NT2/D1 (cell line): ENCODE measurements at places on chromosomes 12 and 14.

DNA sequence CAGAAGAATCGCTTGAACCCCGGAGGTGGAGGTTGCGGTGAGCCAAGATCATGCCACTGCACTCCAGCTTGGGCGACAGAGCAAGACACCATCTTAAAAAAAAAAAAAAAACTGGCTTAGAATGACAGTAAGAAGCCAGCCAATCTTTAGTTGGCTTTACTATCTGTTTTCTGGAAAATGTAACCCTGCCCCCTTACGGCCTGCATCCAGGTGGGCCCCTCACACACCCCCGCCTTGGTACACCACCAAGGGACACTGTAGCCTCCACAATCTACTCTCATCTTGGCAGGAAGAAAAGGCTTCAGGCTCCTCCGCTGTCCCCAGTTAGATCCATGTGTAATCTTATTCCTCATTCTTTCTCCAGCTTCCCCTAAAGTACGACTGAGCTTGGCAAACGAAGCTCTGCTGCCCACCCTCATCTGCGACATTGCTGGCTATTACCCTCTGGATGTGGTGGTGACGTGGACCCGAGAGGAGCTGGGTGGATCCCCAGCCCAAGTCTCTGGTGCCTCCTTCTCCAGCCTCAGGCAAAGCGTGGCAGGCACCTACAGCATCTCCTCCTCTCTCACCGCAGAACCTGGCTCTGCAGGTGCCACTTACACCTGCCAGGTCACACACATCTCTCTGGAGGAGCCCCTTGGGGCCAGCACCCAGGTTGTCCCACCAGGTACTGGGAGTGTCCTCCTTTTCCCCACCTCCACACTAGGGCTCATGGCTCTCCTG lies 6.6 kb downstream of the TAPBPL start:
- DNase-seq, result no peak

DNA sequence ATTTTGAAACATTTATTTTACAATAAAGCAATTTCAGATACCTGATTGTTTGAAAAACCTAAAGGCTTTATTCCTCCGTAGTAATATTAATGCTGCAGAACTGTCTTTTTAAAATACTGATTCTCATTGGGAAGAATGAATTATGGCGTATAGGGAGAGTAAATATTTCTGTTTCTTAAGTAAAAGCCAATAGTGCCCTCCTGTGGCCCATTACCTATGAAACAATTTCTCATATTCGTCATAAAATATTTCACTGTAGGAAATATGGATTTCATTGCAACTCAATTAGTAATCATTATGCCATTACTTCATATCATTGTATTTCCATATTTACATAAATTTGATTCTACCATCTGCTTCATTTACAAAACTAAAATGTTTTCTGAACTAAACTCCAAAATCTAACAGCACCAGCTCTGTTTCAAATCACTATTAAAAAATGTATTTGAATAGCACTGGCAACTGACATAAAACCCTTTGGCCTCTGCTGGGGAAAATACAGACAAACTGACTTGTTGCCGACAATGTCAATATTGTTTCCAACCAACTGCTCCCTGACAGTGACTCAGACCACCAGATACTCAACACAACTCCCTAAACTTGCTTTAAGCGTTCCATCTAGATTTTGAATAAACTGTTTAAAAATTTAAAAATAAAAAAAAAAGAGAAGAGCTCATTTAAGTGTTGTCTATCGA lies 290.3 kb downstream of the NAV3 start:
- DNase-seq, result no peak

DNA sequence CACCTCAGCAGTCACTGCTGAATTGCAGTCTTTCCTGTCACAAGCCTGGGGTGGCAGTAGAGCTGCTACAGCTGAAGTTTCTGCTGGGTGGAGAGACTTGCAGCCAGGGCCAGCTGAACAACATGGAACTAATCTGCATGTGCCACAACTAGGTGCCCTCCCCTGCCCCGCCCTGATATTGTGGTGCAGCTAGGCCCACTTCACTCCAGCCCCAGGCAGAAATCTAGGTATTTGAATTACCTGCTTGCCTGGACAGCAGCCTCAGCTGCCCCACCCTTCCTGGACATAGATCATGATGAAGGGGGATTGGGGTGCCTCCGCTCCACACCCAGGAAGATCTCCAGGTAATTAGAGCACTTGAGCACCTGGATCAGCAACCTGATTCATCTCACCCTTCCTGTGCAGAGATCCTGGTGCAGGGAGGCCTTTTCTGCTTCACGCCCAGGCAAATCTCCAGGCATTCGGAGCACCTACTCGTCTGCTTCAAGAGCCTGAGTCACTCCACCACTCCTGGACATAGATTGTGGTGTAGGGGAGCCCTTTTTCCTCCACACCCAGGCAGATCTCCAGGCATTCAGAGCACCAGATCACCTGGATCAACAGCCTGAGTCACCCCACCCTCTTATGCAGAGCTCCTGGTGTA lies 477.0 kb downstream of the SOX5 start:
- no peak for DNase-seq

DNA sequence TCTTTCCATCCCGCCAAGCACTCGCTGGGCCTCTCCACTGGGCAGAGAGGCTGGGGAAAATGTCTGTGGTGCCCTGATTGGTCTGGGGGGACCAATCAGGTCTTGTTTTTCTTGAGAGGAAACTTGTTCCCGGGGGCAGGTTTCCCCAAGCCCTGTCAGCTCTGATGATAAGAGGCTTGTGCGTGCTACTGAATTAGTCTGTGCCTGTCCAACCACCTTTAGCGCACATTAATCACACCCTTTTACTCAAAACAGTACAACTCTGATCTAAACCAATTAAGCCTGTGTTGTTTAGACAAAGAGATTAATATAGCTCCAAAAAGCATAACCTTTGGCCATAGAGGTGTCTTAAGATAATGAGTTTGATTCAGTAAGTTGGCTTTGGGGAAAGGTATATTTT lies 580.4 kb downstream of the VRK1 start:
- no peak for DNase-seq

DNA sequence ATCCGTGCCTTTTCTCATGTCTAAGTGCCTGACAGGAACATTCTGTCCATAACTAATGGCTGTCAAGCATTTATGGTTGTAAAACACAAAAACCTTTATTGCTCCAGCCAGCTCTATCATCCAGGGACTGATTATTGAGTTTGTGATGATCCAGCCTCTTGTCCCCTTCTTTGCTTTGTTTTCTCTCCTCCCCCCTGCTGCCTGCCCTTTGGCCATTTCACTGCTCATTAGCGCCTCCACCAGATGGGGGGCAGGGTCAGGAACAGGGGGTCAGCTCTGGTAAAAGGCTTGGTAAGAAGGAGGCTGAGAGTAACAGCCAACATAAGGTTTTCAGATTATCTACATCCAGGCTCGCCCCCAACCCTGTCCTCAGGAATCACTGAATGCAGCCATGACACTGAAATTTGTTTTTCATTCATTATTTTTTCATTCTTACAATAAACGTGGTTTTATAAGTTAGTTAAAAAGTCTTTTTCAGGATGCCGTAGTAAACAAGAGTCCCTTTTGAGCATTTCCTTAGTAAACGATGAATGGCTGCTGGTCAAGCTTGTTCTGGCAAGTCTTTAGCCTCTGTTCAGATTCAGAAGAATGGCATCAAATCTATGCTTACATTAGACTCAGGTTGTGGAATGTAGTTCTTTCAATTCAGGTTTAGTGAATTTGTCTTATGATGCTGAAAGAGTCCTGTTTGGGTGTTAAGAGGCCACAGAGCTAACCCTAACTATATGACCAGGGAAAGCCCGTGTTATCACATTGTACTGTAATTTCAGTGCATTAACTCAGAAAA lies 21.7 kb downstream of the HMGA2 start:
- DNase-seq, result no peak

GRCh38 chr14:65751510-65751909 lies 339.0 kb downstream of the FUT8 start:
- no peak for DNase-seq

DNA sequence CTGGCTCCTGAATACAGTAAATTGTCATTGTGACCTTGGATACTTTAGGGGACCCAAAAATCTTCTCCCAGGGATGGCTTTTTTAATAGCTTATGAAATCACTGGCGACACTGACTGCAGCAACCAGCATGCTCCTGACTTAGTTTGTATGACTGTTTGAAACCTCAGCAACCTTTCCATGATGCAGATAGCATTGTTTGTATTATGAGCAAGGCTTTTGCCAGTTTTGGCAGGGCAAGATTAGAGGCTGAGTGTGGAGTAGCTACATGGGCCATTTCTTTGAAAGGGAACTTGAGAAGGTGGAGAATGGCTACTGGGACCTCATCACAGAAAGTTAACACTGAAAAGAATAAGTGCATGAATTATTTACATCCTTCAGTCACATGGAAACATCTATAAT lies 50.9 kb downstream of the SLC4A8 start:
- no peak for DNase-seq

- DNase-seq, result no peak
Observed at GRCh38 chr12:15495746-15496145, 173.4 kb downstream of the PTPRO start.

GRCh38 chr12:51759175-51759574 lies 89.3 kb downstream of the FIGNL2 start:
- DNase-seq, result no peak

GRCh38 chr14:71625891-71626701 lies 306.1 kb upstream of the RGS6 start:
- DNase-seq, result no peak

DNA sequence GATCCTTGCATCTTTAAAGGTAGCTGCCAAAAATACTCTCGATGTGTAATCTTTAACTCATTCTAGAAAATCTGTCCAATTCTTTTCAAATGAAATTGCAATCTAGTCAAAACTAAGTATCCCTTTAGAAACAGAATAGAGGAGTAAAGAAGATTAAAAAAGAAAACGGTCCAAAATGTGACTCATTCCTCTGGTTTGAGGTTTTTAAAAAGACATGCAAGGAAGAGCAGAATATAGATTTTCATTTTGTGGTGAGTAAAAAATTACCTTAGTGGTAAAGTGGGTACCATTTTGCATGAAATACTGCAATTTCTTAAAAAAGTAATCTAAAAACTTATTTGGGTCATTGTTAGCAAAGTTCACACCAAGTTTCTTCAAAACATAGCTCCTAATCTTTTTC lies 108.4 kb downstream of the BRMS1L start:
- no peak for DNase-seq

GRCh38 chr14:68780358-68781160 lies 12.3 kb downstream of the ZFP36L1 start:
- no peak for DNase-seq

DNA sequence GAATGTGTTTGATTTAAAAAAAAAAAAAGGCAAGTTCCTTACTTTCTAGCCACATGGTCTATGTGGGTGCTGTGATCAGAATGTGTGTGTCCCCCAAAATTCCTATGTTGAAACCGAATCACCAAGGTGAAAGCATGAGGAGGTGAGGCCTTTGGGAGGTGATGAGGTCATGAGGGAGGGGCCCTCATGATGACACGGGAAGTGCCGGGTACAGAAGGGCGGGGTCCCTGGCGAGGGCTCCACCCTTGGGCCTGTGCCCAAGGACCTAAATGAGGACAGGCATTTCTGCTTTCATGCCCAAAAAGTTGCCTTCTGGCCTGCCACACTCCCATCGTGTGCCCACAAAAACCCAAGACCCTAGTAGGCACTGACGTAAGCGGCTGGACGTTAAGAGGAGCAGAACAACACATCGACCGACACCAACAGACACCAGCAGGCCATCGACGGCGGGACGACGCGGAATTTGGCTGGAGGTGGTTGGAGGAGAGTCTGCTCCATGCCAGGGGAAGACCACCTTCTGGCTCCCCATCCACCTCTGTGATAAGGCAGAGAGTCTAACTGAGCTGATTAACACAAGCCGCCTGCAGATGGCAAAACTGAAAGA lies 211.8 kb downstream of the FOXN3 start:
- DNase-seq, result no peak

DNA sequence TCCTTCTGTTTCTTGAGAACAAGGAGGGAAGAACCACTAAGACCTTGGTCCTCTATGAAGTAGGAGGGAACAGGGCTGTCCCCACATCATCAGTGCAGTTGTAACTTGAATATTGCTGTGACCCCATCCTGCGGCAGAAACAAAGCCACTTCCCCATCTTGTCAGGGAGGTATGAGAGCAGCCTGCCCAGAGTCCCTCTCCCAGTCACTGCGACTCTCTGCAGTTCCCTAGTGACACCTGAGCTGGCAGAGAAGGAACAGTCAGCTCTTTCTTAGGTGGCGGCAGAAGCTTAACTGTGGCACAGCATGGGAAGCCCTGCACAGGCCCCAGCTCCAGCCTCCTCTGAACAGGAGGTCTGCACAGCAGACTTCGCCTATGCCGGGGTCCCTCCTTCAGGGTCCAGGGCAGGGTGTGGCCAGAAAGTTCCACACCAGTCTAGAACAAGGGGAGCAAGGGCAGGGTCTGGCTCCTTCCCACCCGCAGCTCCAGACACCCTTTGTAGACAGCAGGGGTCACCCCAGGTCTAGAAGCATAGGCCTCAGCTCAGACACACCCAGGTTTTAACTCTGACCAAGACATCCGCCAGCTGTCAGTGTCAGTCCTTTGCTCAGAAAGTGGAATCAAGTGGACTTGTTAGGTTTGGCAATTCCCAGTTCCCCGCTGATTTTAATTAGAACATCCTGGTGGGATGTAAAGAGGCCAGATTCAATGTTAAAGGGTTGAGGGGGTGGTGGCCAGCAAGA lies 36.8 kb downstream of the DEGS2 start:
- DNase-seq, result no peak

GRCh38 chr12:39931231-39931630 lies 174.7 kb downstream of the SLC2A13 start:
- no peak for DNase-seq
